Muscle of leg (tissue), 16 donors: ENCODE measurements at places on chromosomes 3 and 15. TPM values are rescaled to one million over a fixed set of nuclear protein-coding genes. Genes with fewer than 3 reads are reported as not detected.
A peak's percentile ranks its signal among the peaks of the same experiment; 100 is the strongest.

DNA sequence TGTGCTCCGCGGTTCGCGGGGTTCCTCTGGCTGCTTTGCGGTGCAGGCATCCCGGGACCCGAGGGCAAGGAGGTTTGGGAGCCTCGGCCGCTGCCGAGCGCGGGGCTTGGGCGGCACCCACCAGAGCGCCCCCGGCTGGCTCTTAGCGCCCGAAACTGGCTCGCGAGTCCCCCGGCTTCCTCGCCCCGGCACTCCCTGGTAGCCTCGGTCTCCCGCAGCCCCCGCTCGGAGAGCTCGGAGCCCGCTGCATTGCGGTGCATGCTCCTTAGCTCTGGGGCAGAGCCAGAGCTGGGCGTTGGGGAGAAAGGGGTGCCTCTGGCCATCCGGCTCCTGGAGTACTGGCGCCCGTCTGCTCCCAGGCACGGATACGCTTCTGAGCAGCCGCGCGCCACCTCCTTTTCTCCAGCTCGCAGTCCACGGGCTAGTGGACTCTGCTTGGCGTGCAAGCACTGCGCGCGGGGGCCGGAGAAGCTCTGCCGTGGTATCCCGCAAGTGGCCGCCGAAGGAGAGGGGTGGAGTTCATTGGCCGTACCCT is 753 bp downstream of the EPHB1 start:
- peaks cover 49% of the 10 kb centered on the region for H3K27me3 ChIP-seq
- DNase-seq = no peak
- H3K4me1 ChIP-seq = peaks cover 34% of the 10 kb centered on the region
- no peaks in the 10 kb centered on the region for H3K36me3 ChIP-seq
- H3K27ac ChIP-seq = peak overlapping the region; percentile 24

DNA sequence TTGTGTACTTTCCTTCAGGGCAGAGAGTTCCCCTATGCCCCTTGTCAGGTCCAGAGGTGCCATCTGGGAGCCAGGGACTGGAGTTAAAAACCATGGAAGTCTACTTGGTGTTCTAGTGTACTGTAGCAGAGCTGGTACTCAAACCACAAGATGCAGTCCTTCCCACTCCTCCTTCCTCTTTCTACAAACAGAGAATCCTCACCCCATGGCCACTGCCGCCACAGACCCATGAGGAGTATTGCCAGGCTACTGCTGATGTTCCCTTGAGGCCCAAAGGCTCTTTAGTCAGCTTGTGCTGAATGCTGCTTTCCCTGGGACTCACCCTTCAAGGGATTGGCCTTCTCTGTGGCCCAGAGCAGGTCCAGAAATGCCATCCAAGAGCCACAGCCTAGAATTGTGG is 229.2 kb upstream of the ZPLD1 start:
- no peak overlapping the region for H3K27ac ChIP-seq
- H3K4me3 ChIP-seq = no peak overlapping the region
- H3K4me1 ChIP-seq = peaks cover 3% of the 10 kb centered on the region
- no peak for DNase-seq
- no peaks in the 10 kb centered on the region for H3K36me3 ChIP-seq
- no peaks in the 10 kb centered on the region for H3K27me3 ChIP-seq

The PAQR5 gene
- 0.13 TPM for total RNA-seq

The C3orf85 gene
- total RNA-seq = not detected
